ENCODE measurements at places on chromosomes 3 and 15. TPM values are rescaled to one million over a fixed set of nuclear protein-coding genes. Genes with fewer than 3 reads are reported as not detected.

ST3GAL6 gene
- 1.8 TPM for total RNA-seq

LIPH gene
- 0.11 TPM for total RNA-seq

SCN11A gene
- total RNA-seq: 0.46 TPM

ISLR2 gene
- total RNA-seq: 14.3 TPM

KPNA4 gene
- total RNA-seq: 21.1 TPM

IQCH gene
- 7.2 TPM for total RNA-seq

AP3B2 gene
- total RNA-seq: 5.2 TPM

CDHR4 gene
- total RNA-seq: not detected

GOLGA8R gene
- 3.7 TPM for total RNA-seq

SPINK8 gene
- not detected for total RNA-seq

SLC38A3 gene
- 0.46 TPM for total RNA-seq

SCAANT1 gene
- total RNA-seq: not detected

DLEC1 gene
- 0.60 TPM for total RNA-seq

CD276 gene
- total RNA-seq: 43.1 TPM

UBAP1L gene
- total RNA-seq: 5.6 TPM

SPTBN5 gene
- total RNA-seq: 0.46 TPM

CNTN3 gene
- total RNA-seq: 1.0 TPM

P2RY1 gene
- 2.7 TPM for total RNA-seq

CD200 gene
- 79.1 TPM for total RNA-seq

ERC2 gene
- total RNA-seq: 21.9 TPM

Data from motor neuron (in vitro differentiated cells).